ENCODE measurements at places on chromosomes 16 and 17. TPM values are rescaled to one million over a fixed set of nuclear protein-coding genes. Genes with fewer than 3 reads are reported as not detected.

GRCh38 chr16:27824786-27825185 is 238.7 kb downstream of the GSG1L start:
- DNase-seq = no peak

- DNase-seq = no peak
Measured at GRCh38 chr16:26464576-26465266, 602.0 kb upstream of the C16orf82 start.

GRCh38 chr17:32288615-32289014 is 23.0 kb downstream of the RHBDL3 start:
- no peak for DNase-seq

TVP23C gene
- total RNA-seq = 1.6 TPM

DNA sequence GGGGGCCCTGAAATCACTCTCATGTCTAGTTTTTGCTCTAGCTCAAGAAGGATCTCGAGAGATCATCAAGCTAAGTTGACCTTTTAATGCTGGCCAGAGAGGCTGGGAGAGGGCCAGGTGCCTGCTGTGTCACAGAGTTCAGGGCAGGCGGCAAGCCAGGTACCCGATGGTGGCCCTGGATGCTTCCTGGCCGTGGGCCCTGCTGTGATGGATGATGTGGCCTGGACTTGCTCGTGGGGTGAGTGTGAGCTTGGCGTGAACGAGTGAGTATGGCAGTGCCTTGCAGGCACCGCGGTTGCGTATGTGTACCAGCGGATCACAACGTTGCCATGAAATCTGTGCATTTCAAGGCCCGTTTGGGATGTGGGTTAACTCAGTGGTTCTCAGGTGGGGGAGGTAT is 7.4 kb downstream of the IRF8 start:
- no peak for DNase-seq

CD300E gene
- 0.50 TPM for total RNA-seq

DNA sequence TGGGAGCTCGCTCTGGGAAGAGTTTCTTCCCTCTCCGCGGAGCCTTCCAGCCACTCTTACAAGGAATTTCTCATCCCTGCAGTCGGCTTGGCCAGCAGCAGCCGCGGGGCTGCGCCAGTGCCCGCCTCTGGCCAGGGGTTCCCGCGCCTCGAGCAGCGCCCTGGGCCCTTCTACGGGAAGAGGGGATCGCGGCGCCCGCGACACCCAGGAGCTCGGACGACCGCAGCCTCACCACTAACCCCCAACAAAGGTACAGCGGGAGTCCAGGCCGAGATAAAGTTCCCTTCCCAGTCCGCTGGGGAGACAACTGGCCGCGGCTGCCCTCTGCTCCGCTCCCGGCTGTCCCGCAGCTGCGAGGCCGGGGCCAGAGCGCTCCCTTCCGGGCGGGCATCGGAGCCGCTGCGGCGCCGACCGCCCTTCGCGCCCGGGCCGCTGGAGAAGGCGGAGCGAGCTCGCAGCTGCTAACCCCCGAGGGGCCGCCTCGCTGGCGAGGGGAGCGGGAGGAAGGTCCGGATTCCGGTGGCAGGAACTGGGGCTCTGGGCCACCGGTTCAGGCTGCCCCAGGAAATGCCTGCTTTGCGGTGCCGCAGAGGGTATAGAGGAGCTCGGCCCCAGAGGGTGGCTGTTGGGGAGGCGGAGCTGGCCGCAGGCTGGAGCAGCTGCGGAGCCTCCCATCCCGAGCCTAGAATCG is 3.6 kb upstream of the HS3ST3B1 start:
- peak; percentile 67 for DNase-seq

DNA sequence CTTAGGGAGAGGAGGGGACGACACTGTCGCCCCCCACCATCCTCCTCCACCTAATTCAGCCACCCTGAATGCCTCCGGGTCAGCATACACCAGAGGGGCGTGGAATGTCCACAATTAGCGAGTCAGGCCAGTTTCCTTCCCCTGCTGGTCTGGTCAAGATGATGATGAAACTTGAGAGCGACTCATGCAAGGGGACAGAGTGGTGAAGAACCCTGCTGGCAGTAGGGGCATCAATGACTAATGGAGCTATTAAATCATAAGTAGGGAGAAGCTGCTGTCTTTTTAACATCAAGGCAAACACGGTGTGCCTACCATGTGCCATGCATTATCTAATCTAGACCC is 7.2 kb downstream of the SPACA3 start:
- DNase-seq = no peak

DYNLRB2 gene
- total RNA-seq = not detected

DNA sequence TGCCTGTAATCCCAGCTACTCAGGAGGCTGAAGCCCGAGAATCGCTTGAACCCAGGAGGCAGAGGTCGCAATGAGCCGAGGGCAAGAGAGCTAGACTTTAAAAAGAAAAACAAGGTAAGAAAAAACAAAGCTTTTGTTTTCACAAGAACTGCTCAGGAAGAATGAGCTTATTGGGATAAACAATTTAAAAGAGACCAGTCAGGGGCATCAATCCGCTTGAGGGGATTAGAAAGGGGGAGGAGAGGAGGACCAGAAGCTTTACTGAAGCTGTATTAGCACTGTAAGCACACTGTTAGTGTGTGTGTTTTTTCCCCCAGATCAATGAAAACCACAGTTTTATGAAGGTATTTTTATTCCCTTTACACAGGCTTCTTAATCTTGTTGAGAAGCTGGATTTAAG is 8.8 kb downstream of the TMEM170A start:
- no peak for DNase-seq

GRCh38 chr16:77896415-77897128 is 108.2 kb downstream of the VAT1L start:
- DNase-seq = no peak

SDR42E2 gene
- not detected for total RNA-seq

CDRT4 gene
- total RNA-seq = 0.88 TPM

TP53TG3F gene
- total RNA-seq = not detected

GRCh38 chr16:89130448-89130847 is 36.8 kb downstream of the ACSF3 start:
- DNase-seq = no peak

OR1A1 gene
- not detected for total RNA-seq

- DNase-seq = no peak
Measured at GRCh38 chr16:59088431-59088830, 354.3 kb upstream of the GOT2 start.

DNA sequence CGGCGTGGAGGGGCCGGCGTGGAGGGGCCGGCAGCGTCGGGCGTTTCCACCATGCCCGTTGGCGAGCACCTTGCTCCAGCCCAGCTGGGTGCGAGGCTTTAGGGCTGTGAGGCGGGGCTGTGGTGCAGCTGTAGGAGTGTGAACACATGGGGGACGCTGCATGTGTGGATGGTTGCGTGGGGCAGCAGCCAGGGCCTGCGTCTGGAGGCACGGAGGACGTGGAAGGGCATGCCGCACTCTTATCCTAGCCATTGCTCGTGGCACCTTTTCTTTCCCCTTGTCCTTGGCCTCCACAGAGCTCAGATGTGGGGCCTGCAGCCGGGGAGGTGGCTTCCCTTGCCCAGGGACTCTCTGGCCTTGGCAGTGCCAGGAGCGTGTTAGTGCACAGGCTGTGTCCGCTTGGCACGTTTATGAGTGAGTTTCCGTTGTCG is 47.8 kb downstream of the PDPK1 start:
- no peak for DNase-seq

FOXL1 gene
- total RNA-seq = 0.41 TPM

CIBAR2 gene
- not detected for total RNA-seq

DNA sequence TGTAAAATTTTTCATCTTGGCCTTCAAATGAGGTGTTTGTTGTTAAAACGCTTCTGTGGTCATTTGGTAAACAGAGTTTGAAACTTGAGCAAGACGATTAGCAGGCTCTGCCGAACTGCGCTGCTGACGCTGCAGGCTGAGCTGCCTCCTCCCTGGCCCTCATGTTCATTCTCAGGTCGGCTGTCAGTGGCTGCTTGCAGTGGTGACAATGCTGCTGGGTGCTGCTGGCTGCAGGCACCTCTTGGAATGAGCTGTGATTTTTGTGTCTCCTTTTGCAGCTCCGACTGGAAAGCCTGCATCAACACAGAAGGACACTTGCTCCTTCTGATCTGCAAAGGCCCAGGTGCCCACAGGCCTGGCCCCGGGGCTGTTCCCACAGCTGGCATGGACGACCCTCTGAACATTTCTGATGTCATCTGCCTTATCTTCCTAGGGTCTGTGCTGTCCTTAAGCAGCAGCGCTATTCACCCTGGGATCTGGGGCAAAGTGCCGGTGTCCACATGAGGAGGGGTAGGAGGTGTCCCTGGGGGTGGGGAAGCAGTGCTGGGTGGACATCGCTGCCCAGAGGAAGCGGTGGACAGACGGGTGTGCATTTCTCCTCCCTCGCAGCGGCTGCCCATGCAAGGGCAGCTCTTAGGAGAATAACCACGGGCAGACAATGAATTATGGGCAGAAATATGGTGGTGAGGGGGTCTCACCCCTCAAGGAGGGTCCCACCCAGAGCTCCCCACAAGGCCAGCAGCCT is 23.1 kb upstream of the OSGIN1 start:
- DNase-seq = peak; percentile 42

GRCh38 chr16:76634847-76635697 is 357.9 kb downstream of the CNTNAP4 start:
- no peak for DNase-seq

DNA sequence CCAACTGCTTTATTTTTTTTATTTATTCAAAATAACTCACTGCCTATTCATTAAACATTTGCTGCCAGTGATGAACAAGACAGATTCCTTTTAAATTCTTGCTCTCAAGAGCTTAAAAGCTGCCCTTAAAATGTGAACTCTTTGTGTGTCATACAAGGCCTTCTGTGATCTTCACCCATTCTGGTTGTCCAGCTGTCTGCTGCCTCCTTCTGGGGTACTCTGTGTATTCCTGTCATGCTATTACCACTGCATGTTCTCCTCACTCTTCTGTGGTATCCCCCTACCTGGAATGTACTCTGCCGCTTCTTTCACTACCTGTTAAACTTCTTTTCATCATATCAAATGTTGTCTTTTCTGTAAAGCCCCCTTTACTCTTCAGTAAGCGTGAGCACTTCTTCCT is 165.8 kb downstream of the CHD9 start:
- DNase-seq = no peak

DNA sequence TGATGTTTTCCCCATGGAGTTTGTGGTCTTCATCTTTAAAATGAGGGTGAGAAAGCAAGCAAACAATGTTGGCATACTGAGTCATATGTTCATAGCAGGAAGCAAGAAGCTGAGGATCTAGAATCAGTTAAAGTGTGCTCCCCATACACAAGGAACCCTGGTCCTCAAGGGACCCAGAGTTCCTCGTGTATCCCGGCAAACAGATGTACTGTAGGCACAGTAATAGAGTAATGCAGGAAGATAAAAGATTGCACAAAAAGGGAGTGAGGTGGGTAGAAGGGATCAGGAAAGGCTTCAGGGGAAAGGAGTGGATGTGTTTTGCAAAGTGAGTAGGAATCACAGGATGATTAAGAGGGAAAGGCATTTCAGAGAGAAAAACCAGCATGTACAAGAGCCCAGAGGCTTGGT is 412.3 kb upstream of the CDH11 start:
- no peak for DNase-seq

DNA sequence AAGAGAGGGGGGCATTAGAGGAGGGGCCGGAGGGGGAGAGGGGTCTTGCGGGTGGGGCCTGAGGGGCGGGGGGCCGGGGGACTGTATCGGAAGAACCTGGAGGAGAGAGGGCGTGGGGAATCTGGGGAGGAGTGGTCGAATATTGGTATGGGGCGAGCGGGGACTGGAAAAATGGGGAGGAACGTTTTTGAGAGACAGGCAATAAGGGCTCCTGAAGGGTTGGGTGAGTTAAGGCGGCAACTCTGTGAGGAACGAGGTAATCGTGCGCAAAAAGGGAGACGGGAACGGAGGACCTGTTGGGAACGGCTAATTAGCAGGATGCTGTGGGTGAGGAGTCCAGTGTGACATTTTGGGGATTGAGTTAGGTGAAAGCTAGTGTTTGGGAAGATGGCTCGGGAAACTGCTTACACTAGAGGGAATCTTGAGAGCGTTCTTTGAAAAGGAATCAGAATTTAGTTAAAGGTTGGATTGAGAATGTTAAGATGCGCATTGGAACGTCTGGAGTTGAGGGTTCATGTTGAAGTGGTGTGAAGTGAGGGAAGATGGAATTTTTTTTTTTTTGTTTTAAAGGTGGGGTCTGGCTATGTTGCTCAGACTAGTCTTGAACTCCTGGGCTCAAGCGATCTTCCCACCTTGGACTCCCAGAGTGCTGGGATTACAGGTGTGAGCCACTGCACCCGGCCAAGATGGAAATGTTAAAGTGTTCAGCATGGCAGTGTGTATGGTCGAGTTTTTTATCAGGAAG is 662 bp downstream of the WIPF2 start:
- no peak for DNase-seq

GRCh38 chr16:49051576-49051975 is 230.1 kb downstream of the CBLN1 start:
- DNase-seq = no peak

NETO2 gene
- 3.7 TPM for total RNA-seq

DNA sequence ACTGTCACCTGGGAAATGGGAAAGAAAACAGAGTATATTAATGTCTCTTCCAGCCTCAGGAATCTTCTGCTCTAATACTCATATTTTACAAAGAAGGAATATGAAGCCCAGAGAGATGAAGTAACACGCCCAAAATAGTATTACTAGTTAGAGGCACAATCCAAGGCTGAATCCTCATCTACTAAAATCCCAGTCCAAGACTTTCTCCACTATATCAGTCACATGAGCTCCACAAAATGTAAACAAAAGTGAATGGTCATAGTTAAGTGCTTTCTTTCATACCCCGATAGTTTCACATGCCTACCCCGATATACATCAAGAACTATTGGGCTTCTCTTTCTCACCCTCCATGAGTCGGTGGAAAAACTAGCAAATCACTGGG is 965 bp downstream of the INTS2 start:
- DNase-seq = no peak

DNA sequence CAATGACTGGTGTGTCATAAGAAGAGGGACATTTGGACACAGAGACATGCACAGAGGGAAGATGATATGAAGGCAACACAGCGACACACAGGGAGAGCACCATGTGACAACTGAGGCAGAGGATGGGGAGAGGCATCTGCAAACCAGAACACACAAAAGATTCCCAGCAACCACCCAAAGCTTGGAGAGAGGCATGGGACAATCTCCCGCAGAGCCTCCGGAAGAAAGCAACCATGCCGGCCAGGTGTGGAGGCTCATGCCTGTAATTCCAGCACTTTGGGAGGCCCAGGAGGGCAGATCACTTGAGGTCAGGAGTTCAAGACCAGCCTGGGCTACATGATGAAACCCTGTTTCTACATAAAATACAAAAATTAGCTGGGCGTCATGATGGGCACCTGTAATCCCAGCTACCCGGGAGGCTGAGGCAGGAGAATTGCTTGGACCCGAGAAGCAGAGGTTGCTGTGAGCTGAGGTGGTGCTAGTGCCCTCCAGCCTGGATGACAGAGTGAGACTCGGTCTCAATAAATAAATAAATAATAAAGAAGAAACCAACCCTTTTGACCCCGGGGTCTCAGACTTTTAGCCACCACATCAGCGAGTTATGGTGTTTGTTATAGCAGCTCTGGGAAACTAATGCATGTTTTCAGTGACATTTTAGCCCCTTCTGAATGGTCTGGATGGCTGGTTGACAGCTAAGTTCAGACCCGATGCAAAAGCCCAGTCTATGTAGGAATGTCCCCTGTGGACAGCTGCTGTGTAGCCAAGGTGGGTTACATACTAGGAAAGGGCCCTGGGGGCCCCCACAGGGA is 13.8 kb upstream of the PLCG2 start:
- DNase-seq = no peak

MRPL28 gene
- total RNA-seq = 55.4 TPM

- DNase-seq = no peak
Measured at GRCh38 chr17:49598918-49599317, 23.2 kb downstream of the NXPH3 start.

SCIMP gene
- 0.37 TPM for total RNA-seq

ALKBH5 gene
- 202 TPM for total RNA-seq

- no peak for DNase-seq
Measured at GRCh38 chr17:4270736-4271135, 7.0 kb upstream of the ANKFY1 start.

- DNase-seq = no peak
Measured at GRCh38 chr16:12758031-12758669, 45.5 kb downstream of the CPPED1 start.

GPT2 gene
- total RNA-seq = 27.7 TPM
